ENCODE measurements at places on chromosomes 6 and 20. TPM values are rescaled to one million over a fixed set of nuclear protein-coding genes. Genes with fewer than 3 reads are reported as not detected.

DNA sequence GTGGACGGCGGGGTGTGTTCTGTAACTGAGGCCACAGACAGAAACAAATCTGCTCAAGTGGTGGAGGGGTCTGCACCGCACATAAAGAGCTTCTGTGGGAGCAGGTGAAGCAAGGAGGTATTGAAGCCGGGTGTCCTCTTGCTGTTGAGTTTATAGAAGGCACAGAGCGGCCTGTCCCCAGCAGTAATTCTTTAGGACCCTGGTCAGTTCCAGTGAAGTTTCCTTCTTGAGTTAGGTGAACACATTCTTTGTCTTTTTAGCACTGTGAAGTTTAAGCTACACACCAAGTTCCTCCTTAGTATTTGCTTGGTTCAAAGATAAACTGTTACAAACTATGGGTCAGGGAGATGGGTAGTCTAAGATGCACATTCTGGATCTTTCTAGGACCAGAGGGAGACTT is 6.1 kb downstream of the PRDM1 start:
- no peak for DNase-seq

- DNase-seq = no peak
These were observed 47.3 kb downstream of the TSHZ2 start for GRCh38 chr20:53019464-53019863.

DNA sequence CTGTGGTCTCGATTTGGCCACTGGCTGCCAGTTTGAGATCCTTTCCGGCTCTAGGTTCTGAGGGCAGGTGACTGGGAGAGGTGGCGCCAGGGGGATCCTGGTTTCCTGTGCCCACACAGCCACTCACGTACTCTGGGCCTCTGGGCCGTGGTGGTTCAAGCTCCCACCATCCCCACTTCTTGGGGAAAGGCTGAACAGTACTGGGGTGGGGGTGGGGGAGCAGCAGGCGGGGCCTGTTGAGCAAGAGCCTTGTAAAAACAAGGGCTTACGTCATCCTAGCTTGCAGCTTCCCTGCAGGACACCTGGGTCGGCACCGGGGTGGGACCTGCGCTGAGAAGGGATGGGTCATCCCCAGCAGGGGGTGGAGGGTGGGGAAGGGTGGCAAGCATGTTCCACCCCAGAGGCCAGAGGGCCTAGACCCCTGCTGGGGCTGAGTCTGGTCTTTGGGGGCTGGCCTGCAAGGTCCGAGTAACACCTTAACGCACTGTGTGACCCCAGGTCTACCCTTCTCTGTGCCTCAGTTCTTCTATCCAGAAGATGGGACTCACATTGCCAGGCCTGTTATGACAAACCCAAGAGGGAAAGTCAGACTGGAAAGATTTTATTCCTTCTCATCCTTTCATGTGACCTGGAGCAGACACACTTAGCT is 3.1 kb upstream of the CEBPB start:
- peak; percentile 87 for DNase-seq

- DNase-seq = no peak
These were observed 2.0 kb downstream of the FGD2 start for GRCh38 chr6:37007340-37008043.

GRCh38 chr20:56504373-56505005 is 20.1 kb upstream of the FAM209A start:
- no peak for DNase-seq

DNA sequence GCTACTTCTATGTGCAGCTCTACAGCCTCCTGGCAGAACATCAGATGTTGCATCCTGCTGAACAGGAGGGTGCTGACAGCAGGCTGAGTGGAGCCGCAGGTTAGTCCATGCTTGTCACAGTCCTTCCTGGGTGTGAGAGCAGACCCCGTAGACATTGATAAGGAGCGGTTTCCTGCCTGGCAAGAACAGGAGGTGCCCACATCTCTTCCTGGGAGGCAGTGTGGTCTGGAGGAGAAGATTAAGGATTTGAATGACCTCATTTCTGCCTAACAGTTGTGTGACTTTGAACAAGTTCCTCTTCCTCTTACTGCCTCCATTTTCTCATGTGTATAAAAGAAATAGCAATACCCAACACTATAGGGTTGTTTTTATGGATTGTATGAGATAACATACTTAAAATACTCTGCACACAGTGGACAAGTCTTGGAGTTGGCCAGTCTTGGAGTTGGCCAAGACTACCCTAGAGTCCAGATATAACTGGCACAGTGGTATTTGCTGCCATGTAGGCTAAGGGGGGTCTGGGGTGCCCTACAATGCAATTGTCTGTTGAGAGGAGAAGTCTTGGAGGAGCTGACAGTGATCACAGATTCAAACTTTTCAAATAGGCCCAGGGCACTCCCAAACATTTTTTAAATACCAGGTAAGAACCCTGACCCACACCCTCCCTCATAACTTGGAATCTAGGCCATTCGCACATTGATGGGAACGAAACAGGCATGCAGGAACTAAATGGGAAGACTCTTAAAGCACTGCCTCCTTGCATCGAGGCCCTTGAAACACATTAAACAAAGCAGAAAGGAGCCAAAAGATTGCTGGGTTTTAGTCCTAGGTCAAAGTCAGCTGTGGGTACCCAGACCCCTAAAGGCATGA is 32.6 kb upstream of the TBC1D7 start:
- DNase-seq = no peak

GRCh38 chr6:159134701-159135364 is 34.4 kb upstream of the FNDC1 start:
- peak; percentile 65 for DNase-seq

DNA sequence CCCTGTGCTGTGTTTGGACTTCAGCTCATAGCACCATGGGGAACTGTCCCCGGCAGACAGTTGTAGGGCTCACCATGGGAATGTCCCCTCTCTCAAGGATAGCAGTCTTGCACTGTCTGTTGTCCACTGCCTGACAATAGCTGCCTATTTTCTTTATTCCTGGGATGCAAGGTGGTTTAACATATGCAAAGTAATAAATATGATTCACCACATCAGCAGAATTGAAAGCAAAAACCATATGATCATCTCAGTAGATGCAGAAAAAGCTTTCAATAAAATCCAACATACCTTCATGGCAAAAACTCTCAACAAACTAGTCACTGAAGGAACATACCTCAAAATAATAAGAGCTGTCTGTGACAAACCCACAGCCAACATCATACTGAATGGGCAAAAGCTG is 13.5 kb upstream of the LRP11 start:
- no peak for DNase-seq

- DNase-seq = no peak
These were observed 16.9 kb upstream of the LRFN2 start for GRCh38 chr6:40604082-40604481.

GRCh38 chr6:75266716-75267291 is 17.8 kb downstream of the TMEM30A start:
- DNase-seq = no peak

DNA sequence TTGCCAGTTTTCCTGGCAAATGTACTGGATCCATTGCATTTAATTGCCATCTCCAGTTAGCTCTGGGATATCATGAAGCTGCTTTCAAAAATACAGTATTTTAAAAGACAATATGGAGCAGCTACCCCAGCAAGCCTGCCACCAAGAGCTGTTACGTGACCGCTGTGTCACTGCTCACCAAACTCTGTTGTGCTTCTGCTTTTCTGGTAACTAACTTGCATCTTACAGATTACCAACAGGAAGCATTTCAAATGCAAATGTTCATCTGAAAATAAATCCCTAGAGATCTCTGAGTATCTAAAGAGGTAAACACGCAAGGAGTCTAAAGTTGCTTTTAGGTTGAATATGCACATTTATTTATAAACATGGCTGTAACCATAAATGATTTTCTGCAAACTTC is 1008.3 kb downstream of the KIF16B start:
- no peak for DNase-seq

- DNase-seq = no peak
These were observed 60.8 kb upstream of the TBXT start for GRCh38 chr6:166228425-166228824.

GRCh38 chr20:40922865-40923264 is 105.8 kb upstream of the TOP1 start:
- no peak for DNase-seq

DNA sequence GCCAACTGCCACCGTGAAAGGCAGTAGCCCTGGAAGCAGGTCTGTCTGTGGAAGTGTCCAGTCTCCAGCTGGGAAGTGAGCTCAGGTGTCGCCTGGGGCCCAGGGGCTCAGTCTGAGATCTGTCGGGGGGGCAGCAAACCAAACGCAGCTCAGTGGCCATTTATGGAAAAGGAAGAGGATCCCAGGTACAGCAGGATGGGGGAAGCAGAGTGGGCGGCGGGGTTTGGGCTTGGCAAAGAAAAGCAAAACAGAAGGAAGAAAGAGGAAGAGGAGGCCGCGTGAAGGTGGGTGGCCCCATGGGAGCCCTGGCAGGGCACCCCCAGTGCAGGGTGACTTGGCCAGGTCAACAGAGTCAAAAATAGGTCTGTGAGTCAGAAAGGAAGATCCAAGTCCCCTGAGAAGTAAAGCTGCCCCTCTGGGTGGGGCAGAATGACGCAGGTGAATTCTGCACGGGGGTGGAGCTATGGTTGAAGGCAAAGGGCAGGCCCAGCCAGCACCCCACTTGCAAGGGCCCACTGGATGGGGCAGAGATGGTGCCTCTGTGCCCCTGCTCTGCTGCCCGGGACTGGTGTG is 5.3 kb downstream of the PXDC1 start:
- DNase-seq = no peak

GRCh38 chr6:83593395-83593785 is 81.1 kb downstream of the PRSS35 start:
- DNase-seq = no peak

DNA sequence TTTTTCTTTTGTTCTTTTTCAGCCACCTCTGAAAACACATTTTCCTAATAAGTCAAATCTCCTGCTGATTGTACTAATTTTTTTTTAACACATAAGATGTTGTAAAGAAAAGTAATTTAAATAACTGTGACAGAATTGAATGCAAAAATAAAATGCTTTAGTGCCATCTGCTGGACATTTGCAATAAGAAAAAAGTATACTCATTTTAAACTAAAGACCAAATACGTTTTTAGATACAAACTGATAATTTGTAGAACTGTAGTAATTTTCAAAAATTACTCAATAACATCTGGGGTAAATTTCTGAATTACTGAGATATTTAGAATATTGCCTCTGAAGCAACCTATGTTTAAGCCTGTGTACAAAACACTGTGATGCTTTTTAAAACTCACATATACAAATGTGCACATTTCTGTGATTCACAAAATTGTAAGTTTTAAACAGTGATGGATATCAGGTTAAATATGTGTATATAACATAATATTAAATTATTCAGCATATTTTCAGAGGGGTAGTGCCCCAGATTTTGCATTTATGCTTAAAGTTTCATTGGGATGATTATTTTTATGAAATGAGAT is 198.7 kb downstream of the RIMS1 start:
- DNase-seq = no peak

DNA sequence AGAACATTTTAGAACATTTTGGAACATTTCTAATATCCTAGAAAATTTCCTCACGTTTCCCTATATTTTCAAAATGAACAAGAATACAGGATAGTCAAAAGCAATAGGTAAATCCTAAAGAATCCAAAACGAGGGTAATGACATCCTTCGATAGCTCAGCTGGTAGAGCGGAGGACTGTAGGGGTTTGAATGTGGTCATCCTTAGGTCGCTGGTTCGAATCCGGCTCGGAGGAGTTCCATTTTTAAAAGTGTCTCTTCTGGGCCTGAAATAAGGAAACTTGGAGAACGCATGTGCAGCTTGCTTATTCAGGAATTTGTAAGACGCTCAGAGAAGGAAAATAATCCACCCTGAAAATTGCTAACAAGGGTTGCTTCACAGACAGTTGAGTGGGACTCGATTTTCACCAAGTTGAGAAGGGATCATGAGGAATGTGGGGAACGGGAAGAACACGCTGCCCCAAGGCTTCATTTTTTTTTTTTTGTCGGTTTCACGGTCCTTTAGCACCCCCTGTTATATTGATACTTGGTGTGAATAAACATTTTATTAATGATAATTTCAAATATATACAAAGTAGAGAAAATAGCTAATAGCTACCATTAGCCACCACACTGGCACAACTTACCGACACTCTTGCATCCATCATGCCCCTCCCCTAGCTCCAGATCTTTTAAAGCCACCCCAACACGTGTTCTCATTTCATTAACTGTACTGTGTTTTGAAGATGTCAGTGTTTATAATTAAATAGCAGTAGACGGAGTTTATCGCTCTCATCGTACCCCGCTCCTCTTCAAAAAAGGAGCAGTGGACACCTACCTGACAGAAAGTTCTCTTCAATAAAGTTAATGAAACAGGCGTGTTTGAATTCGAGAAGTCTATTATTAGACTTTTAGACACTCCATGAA is 1.8 kb upstream of the ABT1 start:
- no peak for DNase-seq

ADAT2 gene
- total RNA-seq = 3.8 TPM

RALY gene
- total RNA-seq = 24.8 TPM

IMPG1 gene
- total RNA-seq = not detected

HRH3 gene
- total RNA-seq = not detected

RAB32 gene
- total RNA-seq = 18.3 TPM

GSTA3 gene
- total RNA-seq = not detected

DPPA5 gene
- not detected for total RNA-seq
